CD4-positive, alpha-beta T cell treated with Interleukin-21 for 1 hour (primary cell): ENCODE measurements at places on chromosomes 2 and 18.

DNA sequence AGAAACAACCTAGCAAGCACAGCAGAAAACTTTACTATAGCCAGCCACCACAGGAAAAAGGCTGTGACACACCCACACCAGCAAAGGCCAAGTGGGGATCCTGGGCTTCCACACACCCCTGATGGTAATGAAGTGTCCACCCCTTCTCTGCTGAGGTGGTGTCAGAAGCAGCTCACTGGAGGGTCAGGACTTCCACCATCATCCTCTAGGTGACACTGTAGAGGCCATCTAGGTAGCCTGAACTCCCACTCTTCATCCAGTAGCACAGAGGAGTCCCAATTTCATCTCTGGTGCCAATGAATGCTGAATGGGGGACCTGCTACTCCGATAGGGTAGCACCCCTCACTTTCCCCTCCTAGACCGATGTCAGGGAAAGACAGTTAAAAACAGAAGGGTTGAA lies 1544.4 kb downstream of the LRP1B start:
- DNase-seq = no peak

GRCh38 chr2:238657132-238658053 lies 190.5 kb upstream of the TWIST2 start:
- DNase-seq = no peak

- DNase-seq = no peak
Observed at GRCh38 chr2:28175028-28175427, 217.6 kb upstream of the FOSL2 start.

DNA sequence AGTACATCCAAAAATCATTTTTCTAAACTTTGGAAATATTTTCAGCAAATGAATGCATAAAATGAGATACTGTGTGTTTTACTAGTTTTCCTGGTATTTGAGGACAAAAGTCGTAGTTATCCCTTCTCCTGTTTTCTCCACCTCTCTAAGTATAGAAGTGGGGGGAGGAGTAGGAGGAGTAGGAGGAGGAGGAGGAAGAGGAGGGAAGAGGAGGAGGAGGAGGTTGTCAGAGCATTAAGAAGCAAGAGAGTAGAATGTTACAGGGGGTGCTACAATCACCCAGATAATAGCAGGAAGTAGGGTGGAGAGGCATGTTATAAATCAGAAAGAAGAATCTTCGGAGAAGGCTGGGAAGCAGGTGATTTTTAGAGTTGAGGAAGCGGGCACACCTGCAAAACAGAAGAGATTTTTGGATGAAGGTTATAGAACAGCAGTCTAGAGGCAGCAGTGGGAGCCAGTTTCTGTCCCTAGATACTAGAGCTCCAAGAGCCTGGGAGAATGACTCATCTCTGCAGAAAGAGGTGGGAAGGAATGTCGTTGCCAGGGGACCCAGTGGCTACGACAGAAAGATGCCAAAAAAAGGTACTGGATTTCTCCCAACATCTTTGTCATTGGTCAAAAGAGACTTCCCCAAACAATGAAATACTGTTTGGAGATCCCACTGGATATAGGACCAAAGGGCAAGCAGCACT lies 44.2 kb upstream of the AQP4 start:
- DNase-seq = no peak

- no peak for DNase-seq
Observed at GRCh38 chr2:146143971-146144370, 1624.1 kb upstream of the ZEB2 start.

- no peak for DNase-seq
Observed at GRCh38 chr18:47381975-47382570, 130.6 kb upstream of the SKOR2 start.

GRCh38 chr2:46663614-46664013 lies 184.2 kb downstream of the TMEM247 start:
- DNase-seq = no peak

GRCh38 chr2:127422559-127423477 lies 4.6 kb downstream of the PROC start:
- no peak for DNase-seq

GRCh38 chr2:85939131-85939530 lies 50.3 kb upstream of the ST3GAL5 start:
- DNase-seq = no peak

DNA sequence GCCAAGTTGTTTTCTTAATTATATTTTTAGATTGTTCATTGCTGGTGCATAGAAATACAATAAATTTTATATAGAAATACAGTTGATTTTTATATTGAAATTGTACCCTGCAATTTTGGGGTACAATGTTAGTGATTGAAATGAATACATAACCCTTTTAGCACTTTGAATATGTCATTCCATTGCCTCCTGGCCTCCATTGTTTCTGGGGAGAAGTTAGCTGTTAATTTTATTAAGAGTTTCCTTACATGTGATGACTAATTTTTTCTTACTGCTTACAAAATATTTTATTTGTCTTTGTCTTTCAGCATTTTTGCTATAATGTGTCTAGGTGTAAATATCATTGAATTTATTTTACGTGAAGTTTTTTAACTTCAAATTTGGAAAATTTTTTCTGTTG lies 176.5 kb upstream of the DCC start:
- DNase-seq = no peak

DNA sequence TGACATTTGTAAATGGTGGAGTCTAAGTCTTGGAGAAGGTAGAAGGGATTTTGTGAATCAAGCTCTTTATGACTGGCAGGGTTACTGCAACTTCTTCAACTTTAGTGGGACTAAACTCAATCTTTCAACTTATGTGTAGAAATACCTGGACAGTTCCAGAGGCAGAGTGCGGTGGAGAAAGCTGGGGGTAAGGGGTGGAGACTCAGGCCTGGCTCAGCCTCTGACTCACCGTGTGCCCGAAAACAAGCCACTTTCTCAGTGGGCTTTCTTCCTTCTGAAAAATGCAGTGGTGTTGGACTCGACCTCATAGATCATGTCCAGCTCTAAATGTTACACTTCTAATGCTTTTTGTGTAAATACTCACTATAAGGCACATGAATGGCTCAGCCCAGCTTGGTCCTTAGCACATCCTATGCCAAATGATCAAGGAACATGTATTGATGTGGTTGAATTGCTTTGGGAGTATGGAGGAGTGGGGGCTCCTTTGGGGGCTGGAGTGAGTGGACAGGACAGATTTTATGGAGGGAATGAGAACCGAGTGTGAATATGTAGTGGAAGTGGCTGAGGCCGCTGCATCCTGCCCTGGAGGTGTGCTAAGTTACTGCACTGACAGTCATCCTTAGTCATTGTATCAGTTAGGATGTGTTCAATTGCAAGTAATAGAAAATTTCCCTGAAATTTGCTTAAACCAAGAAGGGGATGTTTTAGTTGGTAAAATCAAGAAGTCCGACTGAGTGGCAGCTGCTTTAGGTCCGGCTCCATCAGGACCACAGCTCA lies 32.2 kb upstream of the IGFBP5 start:
- DNase-seq = no peak

DNA sequence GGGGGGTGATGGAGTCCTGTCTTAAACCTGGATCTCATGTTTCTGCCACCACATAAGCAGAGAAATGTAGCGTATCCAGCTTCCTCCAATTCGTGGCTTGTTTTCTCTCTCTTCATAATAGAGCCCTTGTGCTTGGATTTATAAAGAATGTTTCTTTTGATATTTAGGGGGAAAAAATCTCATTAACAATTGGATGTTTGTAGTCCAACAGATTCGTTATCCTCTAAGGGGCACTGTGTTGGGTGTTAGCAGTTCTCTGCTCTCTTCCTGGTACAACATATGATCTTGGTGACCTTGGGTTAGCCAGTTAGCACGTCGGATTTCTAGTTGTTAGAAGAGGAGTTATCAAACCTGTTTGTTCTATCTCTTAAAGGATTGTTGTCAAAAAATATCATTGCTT lies 127.8 kb downstream of the FMNL2 start:
- DNase-seq = no peak

GRCh38 chr2:16321872-16322271 lies 343.8 kb downstream of the CYRIA start:
- no peak for DNase-seq

- DNase-seq = no peak
Observed at GRCh38 chr2:86344404-86344803, 7.0 kb upstream of the REEP1 start.

GRCh38 chr2:28979041-28979440 lies 2.1 kb upstream of the TOGARAM2 start:
- DNase-seq = no peak

DNA sequence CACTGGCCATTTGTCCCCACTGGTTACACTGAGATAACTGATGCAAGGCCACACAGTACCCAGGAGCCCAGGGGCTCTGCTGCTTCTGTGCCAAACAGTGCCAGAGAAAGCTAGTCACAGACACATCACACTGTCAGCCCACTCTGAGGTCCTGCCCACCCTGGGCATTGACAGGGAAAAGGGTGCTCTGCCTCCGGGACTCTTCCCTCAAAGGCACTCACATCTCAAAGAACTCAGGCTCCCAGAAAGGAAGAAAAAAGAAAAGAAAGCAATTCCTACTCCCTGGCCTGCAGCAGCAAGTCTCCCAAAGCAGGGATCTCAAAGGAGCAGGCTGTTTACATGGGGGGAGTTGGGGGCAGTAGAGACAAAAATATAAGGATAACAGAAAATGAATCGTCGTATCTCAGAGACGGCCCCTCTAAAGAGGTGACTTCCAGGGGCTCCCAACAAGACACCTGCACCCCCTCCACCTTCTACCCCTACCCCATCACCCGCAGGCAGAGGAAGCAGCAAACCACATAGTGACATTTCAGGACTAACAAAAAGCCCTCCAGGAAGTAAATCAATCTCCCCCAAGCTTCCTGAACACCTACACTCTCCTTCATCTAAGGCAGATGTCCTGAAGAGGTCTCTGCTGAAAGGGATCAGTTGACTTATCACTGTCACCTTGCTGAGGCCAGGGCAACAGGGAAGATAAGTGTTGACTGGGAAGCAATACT lies 247.6 kb downstream of the TNS1 start:
- no peak for DNase-seq

DNA sequence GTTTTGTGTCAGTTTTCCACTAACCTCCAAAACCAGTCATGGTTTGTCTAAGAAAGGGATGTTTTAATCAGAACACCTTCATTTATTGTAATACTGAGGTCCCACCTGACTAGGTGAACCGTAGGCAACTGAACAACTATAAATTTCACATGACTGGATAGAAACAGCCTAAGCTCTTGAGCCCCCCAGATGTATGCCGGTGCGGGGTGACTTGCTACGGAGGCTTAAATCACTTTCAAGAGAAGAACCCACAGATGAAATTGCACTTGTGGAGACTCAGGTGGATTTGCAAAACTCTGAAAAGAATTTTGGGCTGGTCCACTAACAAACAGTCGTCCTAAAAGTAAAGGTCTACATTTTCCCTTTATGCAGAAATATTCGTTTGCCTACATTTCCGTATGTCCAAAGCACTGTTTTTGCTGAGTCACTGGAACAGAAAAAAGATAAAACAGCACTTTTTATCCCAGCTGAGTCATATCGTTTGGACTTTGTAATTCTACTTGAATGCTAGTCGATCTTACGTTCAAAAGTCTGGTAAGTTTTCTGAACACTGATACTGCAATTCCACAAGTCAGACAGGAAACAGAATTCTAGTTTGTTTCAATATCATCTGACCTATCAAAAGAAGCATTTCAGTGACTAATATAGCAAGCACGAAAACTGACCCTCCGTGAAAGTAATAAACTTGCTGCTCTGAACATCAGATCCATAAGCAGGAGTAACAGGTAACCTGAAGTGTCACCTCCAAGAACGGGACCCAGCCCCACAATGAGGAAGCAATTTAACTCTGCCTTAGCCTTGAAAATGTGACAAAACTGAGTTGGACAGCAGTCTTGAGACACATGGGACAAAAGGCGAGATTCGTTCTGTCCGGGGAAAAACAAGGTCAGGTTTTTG lies 18.1 kb downstream of the ZNF516 start:
- DNase-seq = no peak

GRCh38 chr2:10300328-10300920 lies 2.3 kb upstream of the HPCAL1 start:
- DNase-seq = no peak

GRCh38 chr2:240917684-240918257 lies 11.6 kb downstream of the CROCC2 start:
- no peak for DNase-seq

DNA sequence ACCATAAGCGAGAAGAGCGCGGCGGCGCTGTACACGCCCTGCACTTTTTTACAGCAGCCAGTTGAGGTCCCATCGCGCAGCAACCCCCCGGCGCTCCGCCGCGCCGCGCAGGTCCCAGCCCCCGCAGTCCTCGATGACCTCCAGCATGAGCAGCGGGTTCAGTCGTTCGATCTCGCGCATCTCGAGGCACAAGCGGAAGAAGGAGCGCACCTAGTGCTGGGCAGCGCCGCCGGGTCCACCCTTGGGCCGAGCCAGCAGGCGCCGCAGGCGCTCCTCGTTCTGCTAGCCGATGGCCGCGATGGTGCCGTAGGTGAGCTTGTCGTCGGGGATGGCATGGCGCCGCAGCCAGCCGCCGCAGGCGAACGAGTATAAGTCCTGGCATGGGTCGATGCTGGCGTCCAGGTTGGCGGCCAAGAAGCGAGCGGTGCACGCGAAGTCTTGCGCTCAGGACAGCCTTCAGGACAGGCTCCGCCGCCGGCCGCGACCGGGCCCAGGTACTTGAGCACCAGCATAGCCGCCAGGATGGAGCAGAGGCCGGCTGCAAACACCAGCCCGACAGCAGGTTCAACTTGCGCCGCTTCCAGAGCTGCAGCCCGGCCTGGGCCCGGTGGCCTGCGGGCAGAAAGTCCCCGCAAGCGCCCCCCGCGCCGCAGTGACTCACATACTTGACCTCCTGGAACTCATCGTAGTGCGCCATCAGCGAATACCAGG lies 8.3 kb downstream of the ALPP start:
- no peak for DNase-seq

GRCh38 chr2:2889141-2889540 lies 488.5 kb downstream of the EIPR1 start:
- no peak for DNase-seq

GRCh38 chr2:47309472-47309951 lies 93.4 kb upstream of the MSH2 start:
- DNase-seq = no peak

DNA sequence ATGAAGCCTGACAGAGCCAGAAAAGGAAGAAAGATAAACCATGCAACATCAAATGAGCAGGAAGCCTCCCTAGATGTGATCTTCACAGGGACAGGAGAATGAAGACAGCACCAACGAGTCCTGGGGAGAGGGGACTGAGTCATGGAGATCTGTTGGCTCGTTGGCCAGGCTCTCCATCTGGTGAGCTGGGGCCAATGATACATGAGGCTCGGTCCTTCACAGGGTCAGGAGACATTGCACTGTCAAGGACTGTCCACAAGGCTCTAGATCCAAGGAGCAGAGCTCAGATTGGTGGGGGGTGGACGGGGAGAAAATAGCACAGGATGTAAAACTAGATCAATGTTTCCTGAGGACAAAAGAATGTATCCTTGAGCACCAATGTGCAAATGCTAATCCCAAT lies 735 bp downstream of the CD207 start:
- DNase-seq = no peak
